ENCODE measurements at places on chromosomes 13 and 19.

- DNase-seq = no peak
Measured at GRCh38 chr19:56765137-56765536, 75.4 kb downstream of the PEG3 start.

DNA sequence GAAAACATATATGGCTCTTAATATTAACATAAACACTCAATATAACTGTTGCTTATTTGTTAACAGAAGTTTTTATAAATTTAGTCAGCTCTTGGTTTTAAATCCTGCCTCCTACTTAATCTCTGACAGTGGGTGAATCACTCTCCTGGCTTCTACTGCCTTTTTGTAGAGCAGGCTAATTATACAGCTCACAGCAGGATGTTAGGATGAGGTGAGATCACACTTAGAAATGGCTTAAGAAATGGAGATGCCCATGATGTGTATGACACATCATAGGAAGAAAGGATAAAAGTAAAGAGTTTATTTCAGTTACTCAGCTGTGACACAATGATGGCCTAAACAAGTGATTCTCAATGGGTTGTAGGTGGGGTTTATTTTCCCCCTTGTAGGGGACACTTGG, 345.6 kb downstream of the SPRY2 start:
- no peak for DNase-seq

DNA sequence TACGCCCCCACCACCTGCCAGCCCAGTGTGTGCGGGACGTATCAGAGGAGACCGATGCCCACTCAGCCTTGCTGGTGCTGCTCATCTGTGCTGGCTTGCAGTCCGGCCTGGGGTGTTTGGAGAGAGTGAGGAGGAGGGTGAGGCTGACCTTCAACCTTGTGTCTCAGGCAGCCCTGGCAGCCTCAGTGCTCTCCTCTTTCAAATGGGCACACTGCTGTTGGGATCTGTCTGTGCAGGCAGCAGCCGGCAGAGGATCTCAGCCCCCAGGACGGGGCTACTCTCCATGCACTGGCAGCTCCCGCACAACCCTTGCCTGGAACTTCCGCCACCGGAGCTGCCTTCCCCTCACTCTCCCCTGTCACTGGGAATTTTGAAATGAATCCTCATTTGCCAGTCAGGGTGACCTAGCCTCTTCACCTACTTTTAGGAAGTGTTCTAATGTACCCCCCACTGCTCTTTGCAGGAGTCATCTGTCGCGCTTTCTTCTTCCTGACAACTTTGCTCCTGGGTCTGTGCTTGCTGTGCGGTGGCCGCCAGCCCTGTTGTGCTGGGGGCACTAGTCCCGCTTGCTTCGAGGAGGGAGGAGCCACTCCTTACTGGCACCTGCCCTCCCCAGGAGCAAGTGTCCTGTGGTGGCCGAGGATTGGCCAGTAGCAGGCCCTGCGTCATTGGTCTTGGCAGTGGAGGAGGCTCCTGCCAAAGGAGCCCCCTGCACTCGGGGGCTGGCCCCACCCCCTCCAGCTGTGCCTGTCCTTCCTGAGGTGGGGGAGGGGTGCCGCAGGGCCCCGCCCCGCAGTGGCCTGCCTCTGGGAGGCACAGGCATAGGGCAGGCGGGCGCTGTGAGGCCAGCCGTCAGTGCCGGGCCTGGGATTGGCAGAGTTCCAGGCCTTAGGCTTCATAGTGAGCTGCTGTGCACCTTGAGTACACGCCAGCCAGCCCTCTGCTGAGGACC, 53.4 kb downstream of the TSSK6 start:
- DNase-seq = peak; percentile 57

DNA sequence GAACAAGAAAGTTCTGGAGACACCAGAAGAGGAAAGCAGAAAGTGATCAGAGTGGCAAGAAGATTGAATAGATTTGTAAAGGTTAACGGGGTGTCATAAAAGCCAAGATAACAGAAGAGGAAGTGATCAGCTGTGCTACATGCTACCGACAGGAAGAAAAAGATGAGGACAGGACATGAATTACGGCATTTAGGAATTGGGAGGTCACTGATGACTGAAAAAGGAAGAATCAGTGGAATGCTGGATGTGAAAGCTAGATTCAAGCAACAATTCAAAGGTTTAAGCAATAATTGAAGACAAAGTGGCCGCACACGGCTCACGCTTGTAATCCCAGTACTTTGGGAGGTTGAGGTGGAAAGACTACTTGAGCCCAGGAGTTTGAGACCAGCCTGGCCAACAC, 15.1 kb downstream of the ZNF160 start:
- peak; percentile 13 for DNase-seq

GRCh38 chr19:47428177-47428894, 9.0 kb upstream of the MEIS3 start:
- peak; percentile 94 for DNase-seq

- peak; percentile 75 for DNase-seq
Measured at GRCh38 chr13:113179374-113180230, 21.2 kb downstream of the PROZ start.

GRCh38 chr13:107374038-107374437, 806.1 kb upstream of the ARGLU1 start:
- DNase-seq = no peak

GRCh38 chr19:39436350-39436716, 584 bp upstream of the RPS16 start:
- DNase-seq = no peak

DNA sequence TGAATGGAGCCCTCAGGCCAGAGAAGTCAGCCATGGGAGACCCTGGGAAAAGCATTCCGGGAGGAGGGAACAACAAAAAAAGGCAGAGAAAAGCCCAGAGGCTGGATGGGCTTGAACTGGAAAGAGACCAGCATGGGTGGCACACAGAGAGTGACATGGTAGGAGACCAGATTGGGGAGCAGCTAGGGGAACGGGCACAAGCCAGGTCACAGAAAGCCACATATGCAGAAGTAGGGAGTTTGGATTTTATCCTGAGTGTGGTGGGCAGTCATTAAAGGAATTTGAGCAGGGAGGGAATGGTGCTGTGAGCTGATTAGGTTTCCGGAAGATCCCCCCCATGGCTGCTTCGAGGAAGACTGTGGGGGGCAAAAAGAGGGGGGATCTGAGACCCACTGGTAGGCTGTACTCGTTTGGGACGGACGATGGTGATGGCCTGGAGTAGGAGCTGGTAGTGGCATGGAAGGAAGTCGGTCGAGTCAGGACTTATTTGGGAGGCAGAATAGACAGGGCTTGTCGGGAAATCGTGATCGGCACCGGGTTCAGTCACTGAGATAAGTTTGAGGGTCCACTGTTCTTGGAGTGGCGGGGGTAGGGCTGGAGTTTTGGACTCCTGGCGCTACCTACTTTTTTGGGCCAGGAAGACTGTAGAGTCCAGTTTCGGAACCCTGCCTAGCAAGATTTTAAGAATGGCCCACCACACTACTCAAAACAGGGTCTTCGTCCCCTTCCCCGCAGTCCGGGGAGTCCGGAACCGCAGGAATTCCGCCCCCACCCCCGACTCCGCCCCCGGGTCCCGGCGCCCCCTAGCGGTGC, 949 bp downstream of the SERTAD1 start:
- DNase-seq = peak; percentile 44

DNA sequence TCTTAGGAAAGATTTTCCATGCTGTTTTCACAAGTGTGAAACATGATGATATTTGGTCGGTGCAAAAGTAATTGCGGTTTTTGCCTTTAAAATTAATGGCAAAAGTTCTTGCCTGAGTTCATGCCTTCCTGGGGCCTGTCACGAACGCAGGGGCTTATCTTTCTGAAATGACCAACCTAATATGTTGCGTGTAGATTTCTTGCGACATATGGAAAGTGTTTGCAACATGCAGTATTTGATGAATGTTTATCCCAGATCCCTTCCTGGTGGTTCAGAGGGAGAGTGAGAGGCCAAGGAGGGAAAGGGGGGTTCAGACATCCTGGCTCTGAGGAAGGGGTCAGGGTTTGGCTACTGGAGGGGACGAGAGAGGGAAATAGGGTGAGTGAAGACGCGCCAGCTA, 72.0 kb downstream of the TEX29 start:
- no peak for DNase-seq

GRCh38 chr13:33870046-33870668, 52.2 kb downstream of the RFC3 start:
- no peak for DNase-seq

GRCh38 chr13:53237696-53238095, 209.1 kb downstream of the OLFM4 start:
- DNase-seq = no peak

DNA sequence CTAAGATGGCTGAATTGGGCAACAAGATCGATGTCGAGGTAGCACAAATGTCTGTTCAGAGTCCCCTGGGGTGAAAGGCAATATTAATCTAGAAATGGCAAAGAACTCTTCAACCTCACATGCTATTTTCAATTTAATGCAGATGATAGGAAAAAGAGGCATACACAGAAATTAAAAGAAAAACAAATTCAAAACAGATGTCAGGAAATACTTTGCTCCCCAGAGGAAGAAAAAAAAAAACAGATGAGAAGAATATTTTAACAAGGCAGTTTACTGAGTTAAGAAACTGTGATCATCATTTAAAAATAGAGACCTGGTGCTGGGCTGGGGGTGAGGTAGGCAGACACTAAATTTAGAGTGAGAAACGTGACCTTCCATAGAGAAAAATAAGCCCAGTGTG, 421.9 kb upstream of the ARGLU1 start:
- no peak for DNase-seq

DNA sequence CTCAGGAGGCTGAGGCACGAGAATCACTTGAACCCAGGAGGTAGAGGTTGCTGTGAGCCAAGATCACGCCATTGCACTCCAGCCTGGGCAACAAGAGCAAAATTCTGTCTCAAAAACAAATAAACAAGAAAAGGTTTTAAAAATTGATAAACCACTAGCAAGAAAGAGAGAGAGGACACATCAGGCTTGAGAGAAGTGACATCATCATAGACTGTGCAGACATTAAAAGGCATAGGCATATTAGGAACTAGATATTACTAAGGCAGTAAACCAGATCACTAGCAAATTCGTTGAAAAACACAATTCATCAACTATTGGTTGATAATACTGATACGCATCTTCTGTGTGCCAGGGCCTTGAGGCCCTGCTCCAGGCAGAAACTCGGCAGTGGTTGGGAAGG, 7.7 kb downstream of the A1BG start:
- no peak for DNase-seq

- DNase-seq = peak; percentile 49
Measured at GRCh38 chr13:49220036-49220855, at the start of gene MLNR. Gene MLNR, plus strand, starts transcription at chr13:49220338. Its CDS starts 0 bp downstream, at chr13:49220338.

- DNase-seq = no peak
Measured at GRCh38 chr13:105841286-105841685, 694.2 kb downstream of the EFNB2 start.

- no peak for DNase-seq
Measured at GRCh38 chr19:13996928-13997630, 9.0 kb downstream of the RFX1 start.

GRCh38 chr13:90835826-90836225, 511.7 kb upstream of the MIR17HG start:
- no peak for DNase-seq

- no peak for DNase-seq
Measured at GRCh38 chr13:109759609-109760008, 26.8 kb downstream of the IRS2 start.

- peak; percentile 72 for DNase-seq
Measured at GRCh38 chr13:59360108-59360507, 803.6 kb downstream of the DIAPH3 start.

DNA sequence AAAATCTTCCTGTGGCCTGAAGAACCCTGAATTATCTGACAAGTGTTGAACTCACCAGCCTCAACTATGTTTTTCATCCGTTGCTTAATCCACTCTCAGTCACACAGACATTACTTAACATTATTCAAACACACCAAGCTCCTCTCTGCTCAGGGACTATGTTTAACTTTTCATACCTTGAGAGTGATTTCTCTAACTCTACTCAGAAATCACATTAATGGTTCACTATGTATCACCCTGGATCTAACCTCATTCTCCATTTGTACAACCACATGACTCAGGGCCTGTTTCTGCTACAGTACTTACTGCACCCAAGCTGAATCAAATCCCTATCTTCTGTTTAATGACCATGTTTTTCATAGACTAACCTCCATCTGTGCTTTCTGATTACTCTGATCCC, 553.7 kb upstream of the PRR20A start:
- DNase-seq = no peak

DNA sequence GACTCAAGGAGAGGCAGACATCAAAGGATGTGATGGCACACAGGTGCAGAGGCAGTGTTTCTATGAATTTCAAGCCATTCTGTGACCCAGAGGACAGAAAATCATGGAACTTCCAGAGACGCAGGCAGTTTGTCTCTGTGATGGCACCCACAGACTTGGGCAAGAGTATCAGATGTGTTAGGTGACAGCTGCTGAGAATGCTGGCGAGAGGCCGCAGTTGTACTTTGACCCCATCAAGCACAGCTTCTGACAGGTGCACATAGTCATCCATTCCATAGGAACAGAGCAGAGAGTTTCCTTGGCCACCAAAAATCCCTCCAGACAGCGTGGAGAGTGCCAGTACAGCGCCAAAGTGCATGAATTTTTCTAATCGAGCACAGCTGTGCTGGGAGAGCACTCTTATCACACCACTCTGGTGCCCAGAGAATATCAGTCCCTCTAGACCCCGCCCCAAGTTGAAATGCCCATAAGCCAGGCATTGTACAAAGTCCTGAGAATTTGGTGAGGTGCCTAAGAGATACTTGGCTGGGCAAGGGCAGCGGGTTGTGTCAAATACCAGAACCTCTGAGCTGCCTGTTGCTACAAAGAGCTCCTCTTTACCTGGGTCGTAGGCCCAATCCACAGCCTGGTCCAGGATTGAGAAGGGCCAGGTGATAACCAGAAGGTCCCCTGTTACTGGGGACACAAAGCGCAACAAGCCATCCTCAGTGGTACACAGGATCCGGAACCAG, 12.4 kb downstream of the WDR87 start:
- no peak for DNase-seq

DNA sequence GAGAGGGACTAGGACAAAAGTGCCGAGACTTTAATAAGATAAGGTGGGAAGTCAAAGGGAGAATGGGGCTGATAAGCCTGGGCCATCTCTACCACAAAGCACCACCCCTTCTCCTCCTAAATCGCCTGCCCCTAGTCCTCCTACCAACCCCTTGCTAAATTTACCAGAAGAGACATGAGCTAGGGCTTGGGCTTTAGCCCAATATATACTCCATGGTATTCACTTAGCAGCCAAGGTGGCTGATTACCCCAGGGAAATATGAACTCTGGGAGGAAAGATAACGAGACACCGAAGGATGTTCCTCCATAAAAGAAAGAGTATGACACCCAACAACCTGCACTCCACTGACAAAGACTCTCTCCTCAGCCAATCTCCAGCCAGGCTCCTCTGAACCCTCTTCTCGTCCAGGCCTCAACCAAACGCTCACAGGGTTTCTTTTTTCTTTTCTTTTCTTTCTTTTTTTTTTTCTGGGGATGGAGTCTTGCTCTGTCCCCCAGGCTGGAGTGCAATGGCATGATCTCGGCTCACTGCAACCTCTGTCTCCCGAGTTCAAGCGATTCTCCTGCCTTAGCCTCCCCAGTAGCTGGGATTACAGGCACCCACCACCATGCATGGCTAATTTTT, 610.2 kb downstream of the UQCRFS1 start:
- DNase-seq = no peak

Measured in lung microvascular endothelial cell (primary cell).